ENCODE measurements at places on chromosomes 7 and 10.

- no peak for DNase-seq
These were observed 266.4 kb downstream of the SORCS3 start for GRCh38 chr10:104907521-104907920.

- peak; percentile 6 for DNase-seq
These were observed 596.6 kb upstream of the CELF2 start for GRCh38 chr10:10421071-10421470.

DNA sequence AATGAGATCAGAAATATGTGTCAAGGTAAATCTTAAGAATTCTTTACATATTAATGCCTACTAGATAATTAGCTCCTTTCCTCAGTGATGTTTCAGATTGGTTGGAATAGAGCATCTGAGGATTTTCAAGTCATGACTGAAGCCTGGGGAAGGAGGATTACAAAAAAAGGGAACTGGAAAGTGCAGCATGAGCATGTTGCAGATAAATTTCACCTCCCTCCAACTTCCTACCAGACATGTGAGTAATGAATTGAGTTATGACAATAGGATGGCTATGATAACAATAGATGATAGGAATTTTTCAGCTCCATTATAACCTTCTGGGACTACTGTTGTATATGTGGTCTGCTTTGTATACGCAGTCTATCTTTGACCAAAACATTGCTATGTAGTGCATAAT is 104.2 kb upstream of the RAB18 start:
- DNase-seq = no peak

- no peak for DNase-seq
These were observed 313.5 kb downstream of the CCDC3 start for GRCh38 chr10:12687996-12688395.

DNA sequence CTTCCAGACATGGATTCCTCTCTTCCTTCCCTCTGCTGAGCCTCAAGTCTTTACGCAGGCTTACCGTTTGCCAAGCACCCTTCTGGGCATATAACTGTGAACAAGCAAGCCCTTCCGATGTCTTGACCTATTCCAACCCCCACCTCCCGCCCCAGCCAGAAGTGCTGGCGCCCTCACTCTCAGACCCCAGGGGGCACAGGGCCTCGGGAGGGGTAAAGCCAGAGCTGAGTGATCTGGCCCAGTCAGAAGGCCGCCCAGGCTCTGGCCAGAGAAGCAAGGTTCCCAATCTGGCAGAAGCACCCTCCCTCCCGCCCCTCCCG is 1.2 kb downstream of the PRRT4 start:
- DNase-seq = no peak

DNA sequence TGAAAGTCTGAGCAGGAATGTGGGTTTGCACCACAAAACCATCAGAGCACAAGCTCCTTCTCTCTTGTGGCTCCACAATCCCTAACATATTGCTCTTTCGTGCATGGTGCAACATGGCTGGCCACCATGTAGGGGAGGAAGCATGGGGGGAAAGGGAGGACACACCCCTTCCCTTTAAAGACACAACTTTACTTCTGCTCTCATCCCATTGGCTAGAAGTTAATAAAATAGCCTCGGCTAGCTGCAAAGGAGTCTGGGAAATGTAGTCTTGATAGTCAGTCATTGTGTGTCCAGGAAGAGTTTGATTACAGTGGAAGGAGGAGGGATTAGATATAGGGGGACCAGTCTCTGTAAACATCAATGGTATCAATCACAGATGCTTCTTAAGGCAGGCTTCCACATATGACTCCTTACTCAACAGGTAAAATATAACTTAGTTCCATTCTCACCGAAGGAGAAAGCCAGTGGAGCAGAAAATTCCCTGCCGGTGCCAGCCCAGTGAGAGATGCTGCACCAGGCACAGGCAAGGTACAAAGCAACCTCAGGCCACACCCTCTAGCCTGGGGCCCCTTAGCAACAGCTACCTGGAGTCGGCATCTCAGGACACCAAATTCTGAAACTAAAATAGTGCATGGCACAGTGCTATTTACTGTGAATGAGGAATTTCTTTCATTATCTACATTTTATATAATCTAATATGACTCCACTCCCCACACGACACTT is 124.7 kb upstream of the CTBP2 start:
- DNase-seq = no peak
